PC-3 (cell line): ENCODE measurements at places on chromosomes 7 and 10.

GRCh38 chr10:120632942-120633341 lies 175.9 kb downstream of the PLPP4 start:
- DNase-seq, result no peak

DNA sequence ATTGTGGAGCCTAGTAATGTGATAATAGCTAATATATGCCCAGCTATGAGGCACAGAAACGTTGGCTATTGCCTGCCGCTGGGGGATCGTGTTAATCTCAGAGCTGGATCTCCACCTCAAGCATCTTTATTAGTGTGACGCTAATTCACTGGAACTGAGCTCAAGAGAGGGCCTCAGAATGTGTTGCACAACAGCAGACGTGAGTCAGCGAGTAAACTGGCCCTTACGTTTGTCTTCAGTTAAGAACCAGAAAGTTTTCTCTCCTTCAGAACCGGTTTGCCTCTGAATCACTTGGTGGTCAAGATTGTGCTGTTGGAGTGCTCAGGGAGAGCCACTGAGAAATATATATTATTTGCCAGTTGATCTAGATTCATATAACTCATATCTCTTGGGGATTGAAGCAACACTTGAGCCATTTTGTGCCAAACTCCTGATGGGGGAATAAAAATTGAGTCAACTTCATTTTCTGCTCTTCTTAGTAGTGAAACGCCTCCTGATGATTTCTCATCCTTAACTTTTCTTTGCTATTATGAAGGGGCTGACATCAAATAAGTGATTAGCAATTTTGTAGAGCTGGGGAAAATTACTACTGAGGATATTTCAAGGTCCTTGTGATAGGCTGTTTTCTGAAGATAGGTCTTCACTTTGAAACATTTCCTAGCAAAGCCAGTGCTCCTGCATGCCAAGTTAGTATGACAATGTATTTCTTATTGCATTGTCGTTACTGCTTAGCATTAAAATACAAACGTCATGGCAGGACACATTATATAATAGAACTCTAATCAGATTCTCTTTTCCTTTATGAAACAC lies 22.3 kb downstream of the BZW2 start:
- peak; percentile 99 for DNase-seq

GRCh38 chr7:46253520-46253919 lies 332.4 kb upstream of the IGFBP3 start:
- peak; percentile 54 for DNase-seq

- peak; percentile 67 for DNase-seq
These were observed 120.2 kb upstream of the TMEM229A start for GRCh38 chr7:124152859-124153692.

DNA sequence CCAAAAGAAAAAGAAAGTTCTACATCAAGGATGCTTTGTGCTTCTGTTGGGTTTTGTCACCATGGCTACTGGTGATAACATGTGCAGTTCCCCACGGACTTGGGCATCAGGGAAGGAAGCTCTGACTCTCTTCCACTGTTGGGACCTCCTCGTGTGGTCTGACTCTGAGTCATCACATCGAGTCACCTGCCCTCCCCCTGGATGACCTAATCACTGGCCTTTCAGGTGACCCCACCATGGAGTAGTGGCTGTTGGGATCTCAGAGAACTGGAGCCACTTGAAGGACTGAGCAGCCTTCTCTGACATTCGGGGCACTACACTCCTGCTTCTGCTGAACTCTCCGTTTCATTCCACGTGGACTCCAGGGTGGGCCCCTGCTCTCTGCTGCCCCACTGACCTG lies 60.8 kb upstream of the DOCK1 start:
- no peak for DNase-seq
